Kidney tubule cell (primary cell): ENCODE measurements at places on chromosomes 6 and 20.

DNA sequence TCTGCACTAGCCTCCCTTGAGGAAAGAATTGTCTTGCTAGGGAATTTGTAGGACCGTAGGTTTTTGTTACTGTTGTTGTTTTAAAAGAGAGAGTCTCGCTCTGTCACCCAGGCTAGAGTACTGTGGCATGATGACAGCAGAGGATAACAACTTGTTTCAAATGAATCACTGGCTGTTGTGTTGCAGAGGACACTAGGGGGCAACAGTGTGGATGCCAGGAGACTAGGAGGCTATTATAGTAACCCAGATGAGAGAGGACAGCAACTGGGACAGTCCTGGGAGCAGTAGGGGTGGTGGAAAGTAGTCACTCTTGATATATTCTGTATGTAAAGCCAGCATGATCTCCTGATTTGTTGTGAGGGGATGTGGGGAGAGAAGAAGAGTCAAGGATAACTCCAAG is 41.8 kb upstream of the LAMA4 start:
- peak; percentile 78 for DNase-seq

GRCh38 chr20:60206259-60206658 is 248.0 kb downstream of the CDH26 start:
- peak; percentile 83 for DNase-seq

- no peak for DNase-seq
Observed at GRCh38 chr20:17646209-17646960, 35.7 kb downstream of the RRBP1 start.

DNA sequence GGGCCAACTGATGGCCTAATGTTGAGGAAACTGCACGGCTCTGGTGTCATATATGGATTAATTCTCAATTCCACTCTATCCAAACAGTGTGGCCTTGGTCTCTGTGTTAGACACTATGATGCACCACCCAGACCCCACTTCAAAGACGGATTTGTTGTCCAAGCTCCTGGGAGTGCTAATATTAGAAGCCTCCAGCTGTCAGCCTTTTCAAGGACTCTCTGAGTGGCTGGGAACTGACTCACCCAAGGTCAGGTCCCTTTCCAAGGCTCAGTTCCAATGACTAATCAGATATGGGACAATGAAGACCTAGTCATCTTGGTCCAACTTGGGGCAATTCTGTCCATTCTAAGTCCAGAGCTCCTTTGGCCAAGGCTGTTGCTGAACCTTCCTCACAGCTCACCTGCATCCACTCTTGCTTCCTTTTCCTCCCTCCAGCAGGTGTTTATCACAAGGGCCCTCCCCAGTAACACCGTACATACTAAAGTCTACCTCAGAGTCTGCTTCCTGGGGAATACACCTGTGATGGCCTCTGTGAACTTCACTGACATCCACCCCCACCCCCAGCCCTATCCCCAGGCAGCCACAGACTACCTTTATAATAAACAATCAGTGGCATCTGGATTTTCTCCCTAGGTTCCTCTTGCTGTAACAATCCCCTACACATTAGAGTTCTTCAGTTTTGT is 7.2 kb upstream of the IL20RA start:
- no peak for DNase-seq

- no peak for DNase-seq
Observed at GRCh38 chr6:137914530-137915193, 47.6 kb downstream of the TNFAIP3 start.

GRCh38 chr20:12331236-12331635 is 413.5 kb downstream of the BTBD3 start:
- DNase-seq: no peak

DNA sequence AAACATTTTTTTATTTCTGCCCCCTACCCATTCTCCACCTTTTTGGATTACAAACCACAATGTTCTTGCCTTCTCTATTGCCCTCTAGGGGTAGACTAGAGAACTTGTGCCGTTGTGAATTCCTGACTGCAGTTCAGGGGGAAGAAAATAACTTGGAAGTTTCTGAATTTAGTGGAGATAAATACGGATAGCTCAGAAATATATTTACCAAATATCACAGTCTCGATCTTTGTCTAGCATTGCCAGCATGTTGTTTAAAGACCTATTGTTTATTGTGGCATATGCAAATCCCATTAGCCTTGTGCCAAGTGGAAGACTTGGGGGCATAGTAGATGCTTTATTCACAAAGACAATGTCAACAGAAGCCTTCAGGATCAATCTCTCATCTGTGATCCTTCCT is 154.1 kb upstream of the MMS22L start:
- peak; percentile 17 for DNase-seq

- DNase-seq: no peak
Observed at GRCh38 chr6:44932651-44933091, 395.5 kb upstream of the RUNX2 start.

DNA sequence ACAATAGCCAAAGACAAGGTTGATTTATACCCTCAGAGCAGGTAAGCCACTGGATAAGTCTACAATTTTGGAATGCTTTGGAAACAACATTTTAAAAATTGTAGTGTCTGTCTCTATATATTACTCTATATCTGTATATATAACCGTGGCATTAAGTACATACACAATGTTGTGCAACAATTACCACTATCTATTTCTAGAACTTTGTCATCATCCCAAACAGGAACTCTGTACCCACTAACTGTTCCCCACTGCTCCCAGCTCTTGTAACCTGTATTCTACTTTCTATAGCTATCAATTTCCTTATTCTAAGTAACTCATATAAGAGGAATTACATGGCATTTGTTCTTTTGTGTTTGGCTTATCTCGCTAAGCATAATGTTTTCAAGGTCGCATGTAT is 78.2 kb upstream of the ASCC3 start:
- DNase-seq: no peak

DNA sequence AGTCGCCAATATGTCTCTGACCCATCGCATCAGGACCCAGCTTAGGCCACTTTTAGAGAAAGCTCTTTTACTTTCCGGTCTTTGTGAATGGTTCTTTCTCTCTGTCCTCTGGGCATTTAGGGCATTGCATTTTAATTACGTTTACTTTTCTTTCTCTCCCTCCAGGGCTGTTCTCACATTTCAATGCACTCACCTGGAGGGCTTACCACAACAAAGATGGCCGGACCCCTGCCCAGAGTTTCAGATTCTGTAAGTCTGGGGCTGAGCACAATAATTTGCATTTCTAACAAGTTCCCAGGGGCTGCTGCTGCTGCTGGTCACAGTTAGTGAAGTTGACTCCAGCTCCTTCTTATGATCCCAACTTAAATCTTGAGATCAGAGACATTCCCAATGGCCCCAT is 3.0 kb downstream of the ANKRD66 start:
- DNase-seq: no peak

- DNase-seq: no peak
Observed at GRCh38 chr20:37365760-37366638, 20.1 kb downstream of the SRC start.

DNA sequence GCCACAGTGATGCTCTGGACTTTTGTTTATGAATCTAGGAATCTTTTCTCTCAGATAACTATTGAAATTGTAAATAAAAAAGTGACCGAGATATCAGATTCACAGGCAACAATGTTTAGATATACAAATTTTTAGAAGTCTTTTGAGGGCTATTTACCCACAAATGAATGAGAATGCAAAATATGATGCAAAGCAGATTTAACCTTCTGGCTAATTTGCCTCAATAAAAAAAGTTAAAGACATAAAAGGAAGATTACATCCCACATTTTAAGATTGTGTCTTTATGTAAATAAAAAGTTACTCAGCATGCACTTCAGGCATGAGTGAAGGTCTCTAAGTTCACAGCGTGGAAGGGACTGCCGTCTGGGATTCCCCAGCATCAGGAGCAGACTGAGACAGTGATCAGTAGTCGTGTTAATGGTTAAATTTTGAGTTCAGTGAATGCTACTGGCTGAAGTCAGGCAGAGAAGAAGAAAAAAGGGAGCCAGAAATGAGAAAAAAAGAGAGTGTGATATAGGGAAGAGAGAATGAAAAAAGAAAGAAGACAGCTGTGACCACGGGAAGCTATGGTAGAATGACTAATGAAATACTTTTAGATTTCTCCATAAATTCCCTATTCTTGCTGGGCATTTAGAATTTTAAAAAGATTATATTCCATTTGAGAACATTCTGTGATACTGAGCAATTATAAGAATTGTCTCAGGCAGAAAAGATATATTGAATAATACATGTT is 93.6 kb downstream of the MYB start:
- peak; percentile 50 for DNase-seq

DNA sequence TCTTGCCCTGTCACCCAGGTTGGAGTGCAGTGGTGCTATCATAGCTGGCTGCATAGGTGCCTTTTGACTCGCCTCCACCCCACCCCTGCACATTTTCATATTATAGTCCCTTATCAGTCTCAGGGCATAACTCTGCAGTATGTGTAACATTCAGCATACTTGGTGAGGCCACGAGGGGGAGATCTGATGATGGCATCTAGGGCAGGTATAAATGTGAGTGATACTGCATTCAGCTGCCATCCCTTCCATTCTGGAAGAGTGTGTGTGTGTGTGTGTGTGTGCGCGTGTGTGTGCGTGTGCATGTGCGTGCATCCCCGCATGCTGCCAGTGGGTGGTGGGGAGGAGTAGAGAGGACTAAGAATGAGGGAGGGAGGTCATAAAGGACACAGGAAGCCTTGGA is 81.4 kb downstream of the JARID2 start:
- DNase-seq: peak; percentile 26

GRCh38 chr6:123945386-123945785 is 141.7 kb downstream of the NKAIN2 start:
- DNase-seq: no peak

DNA sequence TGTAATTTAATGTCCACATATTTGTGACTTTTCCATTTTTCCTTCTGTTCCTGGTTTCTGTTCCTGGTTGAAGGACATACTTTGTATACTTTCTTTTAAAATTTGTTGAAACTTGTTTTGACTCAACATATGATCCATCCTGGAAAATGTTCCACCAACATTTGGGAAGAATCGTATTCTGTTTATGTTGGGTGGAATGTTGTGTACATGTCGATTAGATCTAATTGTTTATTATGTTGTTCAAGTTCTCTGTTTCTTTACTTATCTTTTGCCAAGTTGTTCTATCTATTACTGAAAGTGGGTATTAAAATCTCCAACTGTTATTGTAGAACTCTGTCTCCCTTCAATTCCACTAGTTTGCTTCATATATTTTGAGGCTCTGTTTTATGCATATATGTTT is 27.7 kb upstream of the DUSP22 start:
- DNase-seq: no peak

- peak; percentile 33 for DNase-seq
Observed at GRCh38 chr20:58102744-58103516, 125.5 kb downstream of the ANKRD60 start.

DNA sequence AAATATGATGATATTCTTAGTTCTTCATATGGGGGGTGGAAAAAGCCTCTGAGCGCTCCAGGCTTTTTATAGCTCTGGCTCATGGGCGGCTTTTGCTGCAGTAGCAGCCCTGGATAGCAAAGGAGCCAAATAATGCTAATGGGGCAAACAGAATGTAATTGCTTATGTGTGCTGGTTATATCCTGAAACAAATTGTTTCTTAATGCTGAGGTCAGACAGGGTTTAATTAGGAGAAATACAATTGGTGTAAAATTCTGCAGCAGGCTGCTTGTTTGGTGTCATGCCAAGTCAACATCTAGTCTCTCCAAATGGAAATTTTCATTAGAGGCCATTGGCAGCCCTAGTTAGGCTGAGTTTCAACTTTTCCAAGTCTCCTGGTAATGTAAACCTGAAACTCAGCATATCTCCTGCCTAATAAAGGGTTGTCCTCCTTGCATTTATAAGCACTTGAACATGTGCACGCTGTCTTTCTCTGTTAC is 530.1 kb upstream of the NOX3 start:
- no peak for DNase-seq

DNA sequence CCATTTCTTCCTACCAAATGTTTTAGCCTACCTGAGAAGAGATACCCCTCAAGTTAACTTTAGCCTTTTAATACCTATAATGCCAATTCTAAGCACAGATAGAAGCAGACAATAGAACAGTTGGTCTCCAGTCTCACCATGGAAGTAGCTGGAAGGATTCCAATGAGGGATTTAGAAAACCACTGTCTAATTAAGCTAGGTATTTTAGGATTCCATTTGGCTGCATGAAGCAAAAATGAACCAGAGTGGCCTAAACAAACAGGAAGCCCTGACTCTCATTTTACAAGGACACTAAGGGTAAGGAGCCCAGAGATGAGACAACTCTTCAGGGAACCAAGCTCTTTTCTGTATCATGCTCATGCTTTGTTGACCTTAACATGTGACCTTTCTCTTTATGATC is 199.2 kb downstream of the ALDH8A1 start:
- DNase-seq: no peak

DNA sequence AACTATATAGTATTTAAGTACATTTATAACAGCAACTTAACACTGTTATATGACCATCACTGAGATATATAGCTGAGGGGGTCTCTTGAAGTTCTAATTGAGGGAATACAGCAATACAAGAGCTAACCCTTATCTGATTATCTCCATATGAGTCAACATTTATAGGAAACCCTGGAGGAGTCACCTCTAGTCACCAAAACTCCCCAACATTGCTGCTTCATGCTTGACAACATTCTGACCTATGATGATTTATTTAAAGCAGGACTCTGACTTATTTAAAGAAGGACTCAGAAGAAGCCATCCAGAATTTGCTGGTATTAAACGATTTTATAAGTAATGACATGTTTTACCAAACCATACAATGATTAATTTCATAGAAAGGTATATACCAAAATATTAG is 182.6 kb upstream of the NOX3 start:
- DNase-seq: peak; percentile 51

- peak; percentile 67 for DNase-seq
Observed at GRCh38 chr6:108557494-108558371, 3.0 kb upstream of the FOXO3 start.

GRCh38 chr6:118468682-118469465 is 79.2 kb upstream of the PLN start:
- DNase-seq: peak; percentile 11

DNA sequence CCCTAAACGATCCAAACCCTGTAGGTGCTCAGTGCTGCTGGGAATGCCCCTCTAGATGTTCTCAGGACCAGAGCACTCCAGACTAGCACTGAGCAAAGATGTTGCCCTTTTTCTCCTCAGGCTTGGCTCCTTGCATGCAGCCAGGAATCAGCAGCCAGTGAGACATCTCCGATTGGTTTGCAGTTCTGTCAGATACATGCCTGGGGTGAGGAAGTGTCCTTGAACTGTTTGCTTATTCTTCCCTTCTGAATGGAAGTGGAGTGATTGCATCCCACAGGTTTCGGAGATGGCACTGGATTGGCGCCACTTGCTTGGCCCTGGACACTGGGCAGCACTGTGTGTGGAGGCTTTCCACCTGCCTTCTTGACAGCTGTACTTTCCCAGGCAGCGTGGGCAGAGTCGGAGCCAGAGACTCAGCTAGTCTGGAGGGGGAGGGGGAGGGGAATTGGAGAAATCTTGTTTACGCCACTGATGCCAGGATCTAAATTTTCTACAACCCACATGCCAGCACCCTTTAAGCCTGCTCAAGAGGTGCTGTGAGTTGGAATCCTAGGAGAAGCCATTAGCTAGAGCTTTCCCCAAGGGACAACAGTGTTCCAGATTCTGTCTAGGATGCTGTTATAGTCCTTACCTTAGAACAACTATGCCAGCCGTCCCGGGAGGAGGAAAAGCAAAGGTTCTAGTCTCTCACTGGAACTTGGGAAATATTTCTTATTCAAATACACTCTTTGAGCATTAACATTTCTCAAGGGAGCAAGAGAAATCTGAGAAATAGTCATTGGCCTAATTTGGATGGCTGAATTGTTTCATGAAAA is 49.2 kb upstream of the SASH1 start:
- DNase-seq: no peak
